Thymus (tissue), 14 donors: ENCODE measurements at places on chromosomes 7 and 10. TPM values are rescaled to one million over a fixed set of nuclear protein-coding genes. Genes with fewer than 3 reads are reported as not detected.

DNA sequence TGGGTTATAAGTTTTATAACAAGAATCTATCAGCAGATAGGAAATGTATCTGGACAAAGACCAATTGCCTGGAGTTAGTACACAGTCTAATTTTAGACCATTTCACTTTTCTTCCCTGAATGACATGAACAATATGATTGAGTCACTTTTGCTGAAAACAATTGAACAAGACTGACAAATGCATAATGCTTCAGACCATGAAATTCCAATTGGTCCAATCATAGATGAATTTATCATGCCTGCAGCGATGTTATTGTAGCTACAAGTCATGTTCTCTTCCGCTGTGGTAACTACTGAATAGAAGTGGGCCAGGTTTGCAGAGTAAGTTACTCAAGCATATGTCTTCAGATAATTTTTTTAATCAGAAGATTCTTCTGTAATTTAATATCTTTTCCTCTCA is 73.4 kb downstream of the VSTM2A start:
- H3K27me3 ChIP-seq, result no peaks in the 10 kb centered on the region
- H3K36me3 ChIP-seq, result no peaks in the 10 kb centered on the region
- no peak overlapping the region for H3K27ac ChIP-seq
- H3K4me3 ChIP-seq, result no peak overlapping the region

- no peaks in the 10 kb centered on the region for H3K36me3 ChIP-seq
- H3K4me3 ChIP-seq, result no peak overlapping the region
- no peak overlapping the region for H3K27ac ChIP-seq
- H3K27me3 ChIP-seq, result no peaks in the 10 kb centered on the region
- H3K4me1 ChIP-seq, result no peaks in the 10 kb centered on the region
These were observed 493.0 kb downstream of the KCNMA1 start for GRCh38 chr10:77144656-77145055.

GRCh38 chr10:97525683-97526110 is 27.0 kb downstream of the UBTD1 start:
- H3K4me3 ChIP-seq, result no peak overlapping the region
- H3K36me3 ChIP-seq, result no peaks in the 10 kb centered on the region
- no peak for DNase-seq
- H3K4me1 ChIP-seq, result no peaks in the 10 kb centered on the region
- no peaks in the 10 kb centered on the region for H3K27me3 ChIP-seq

The BUD23 gene
- 43.4 TPM for total RNA-seq

The GOLGA7B gene
- total RNA-seq, result 0.52 TPM
